ENCODE measurements at places on chromosomes 16 and 17. TPM values are rescaled to one million over a fixed set of nuclear protein-coding genes. Genes with fewer than 3 reads are reported as not detected.

GRCh38 chr17:78204387-78205123 lies 9.5 kb upstream of the BIRC5 start:
- no peak overlapping the region for H3K4me3 ChIP-seq
- H3K27ac ChIP-seq, result no peak overlapping the region

- peaks cover 54% of the 10 kb centered on the region for H3K4me1 ChIP-seq
- peak overlapping the region; percentile 88 for H3K4me3 ChIP-seq
- peak overlapping the region; percentile 91 for H3K27ac ChIP-seq
- peak; percentile 34 for DNase-seq
Measured at GRCh38 chr17:81666092-81666341, 388 bp downstream of the OXLD1 start.

DNA sequence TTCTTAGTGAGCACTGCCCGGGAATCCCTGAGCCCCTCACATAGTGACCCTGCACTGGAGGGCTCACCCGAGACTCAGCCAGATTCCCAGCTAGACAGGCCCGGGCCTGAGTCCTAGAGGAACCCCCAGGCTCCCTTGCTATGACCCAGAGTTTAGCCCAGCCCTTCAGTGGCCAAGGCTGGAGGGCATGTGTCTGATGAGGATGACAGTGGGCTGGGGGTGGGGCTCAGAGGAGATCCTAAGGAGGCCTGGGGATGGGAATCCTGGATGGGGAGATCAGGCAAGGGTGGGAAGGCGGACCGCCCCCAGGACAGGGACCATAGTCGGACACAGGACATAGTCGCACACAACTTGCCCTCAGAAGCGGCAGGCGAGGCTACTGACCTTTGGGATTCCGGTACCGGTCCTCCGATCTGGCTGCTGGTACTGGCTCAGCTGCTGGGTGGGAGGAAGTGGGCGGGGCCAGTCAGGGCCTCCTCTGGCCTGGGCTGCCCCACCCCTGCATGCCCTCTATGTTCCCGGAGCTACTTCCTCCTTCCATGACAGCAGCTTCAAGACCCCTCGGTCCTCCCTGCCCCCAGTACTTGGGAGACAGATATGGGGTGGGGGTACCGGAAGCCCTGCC lies 1.1 kb downstream of the CD79B start:
- H3K27me3 ChIP-seq, result peaks cover 4% of the 10 kb centered on the region
- peak overlapping the region; percentile 95 for H3K27ac ChIP-seq
- peaks cover 8% of the 10 kb centered on the region for H3K36me3 ChIP-seq
- H3K4me1 ChIP-seq, result peaks cover 30% of the 10 kb centered on the region
- H3K4me3 ChIP-seq, result peak overlapping the region; percentile 95
- peak; percentile 65 for DNase-seq

DNA sequence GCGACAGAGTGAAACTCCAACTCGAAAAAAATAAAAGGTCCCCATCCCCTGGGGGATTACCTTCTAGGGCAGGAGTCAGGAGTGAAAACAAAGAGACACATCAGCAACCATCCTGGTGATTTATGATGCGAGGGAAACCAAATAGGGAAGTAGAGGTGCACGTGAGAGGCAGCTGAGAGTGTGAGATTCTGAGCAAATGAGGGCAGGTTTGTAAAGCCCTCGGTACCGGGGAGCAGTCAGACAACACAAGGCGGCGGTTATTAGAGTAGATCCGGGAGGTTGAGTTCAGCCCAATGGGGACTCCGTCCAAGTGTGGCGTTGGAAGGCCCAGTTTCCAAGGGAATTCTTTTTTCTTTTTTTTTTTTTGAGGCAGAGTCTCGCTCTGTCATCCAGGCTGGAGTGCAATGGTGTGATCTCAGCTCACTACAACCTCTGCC lies 7.4 kb upstream of the ARMC7 start:
- H3K4me1 ChIP-seq, result peaks cover 3% of the 10 kb centered on the region
- H3K4me3 ChIP-seq, result no peak overlapping the region
- no peaks in the 10 kb centered on the region for H3K27me3 ChIP-seq
- H3K27ac ChIP-seq, result no peak overlapping the region
- peaks cover 4% of the 10 kb centered on the region for H3K36me3 ChIP-seq

CLDN7 gene
- total RNA-seq, result not detected

WNK4 gene
- total RNA-seq, result 0.77 TPM

DHX8 gene
- total RNA-seq, result 56.0 TPM
